ENCODE measurements at places on chromosomes 2 and 18.
A peak's percentile ranks its signal among the peaks of the same experiment; 100 is the strongest.

GRCh38 chr2:176084611-176085119 lies 903 bp upstream of the EVX2 start:
- DNase-seq = no peak

GRCh38 chr18:9741793-9742523 lies 33.9 kb downstream of the RAB31 start:
- no peak for DNase-seq

DNA sequence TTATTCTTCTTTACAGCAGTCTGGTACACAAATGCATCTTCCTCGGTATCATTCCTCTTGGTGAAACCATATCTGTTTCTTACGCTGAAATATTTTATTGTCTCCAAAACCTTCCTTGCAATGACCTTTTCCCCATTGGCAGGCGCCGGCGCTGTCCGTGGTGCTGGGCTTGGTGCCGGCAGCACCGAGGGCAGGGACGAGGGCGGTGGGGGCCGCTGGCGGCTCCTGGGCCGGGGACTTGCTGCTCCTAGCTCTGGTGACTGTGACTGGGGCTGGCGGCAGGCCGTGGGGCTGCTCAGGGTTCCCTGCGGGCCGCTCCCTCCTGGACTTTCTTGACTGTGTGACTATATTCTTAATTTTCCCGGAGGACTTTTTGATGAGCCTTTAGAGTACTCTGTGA lies 72.5 kb downstream of the GPR39 start:
- no peak for DNase-seq

DNA sequence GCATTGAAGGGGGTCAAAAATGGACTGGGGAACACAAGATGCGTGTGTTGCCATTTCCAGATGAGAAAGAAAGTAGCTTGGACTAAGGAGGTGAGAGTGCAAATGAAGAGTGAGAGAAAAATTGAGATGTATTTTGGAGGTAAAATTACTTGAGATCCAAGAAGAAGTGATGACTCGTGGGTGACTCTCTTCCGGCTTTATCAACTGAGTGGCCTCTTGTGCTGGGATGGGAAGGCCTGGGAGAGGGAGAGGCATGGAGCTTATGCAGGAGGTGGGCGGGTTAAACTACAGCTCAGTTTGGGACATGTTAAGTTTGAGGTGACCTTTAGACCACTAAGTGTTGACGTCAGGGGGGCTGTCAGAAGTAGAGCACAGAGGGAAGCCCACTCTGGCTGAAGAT lies 34.9 kb downstream of the SULT1C2 start:
- DNase-seq = no peak

DNA sequence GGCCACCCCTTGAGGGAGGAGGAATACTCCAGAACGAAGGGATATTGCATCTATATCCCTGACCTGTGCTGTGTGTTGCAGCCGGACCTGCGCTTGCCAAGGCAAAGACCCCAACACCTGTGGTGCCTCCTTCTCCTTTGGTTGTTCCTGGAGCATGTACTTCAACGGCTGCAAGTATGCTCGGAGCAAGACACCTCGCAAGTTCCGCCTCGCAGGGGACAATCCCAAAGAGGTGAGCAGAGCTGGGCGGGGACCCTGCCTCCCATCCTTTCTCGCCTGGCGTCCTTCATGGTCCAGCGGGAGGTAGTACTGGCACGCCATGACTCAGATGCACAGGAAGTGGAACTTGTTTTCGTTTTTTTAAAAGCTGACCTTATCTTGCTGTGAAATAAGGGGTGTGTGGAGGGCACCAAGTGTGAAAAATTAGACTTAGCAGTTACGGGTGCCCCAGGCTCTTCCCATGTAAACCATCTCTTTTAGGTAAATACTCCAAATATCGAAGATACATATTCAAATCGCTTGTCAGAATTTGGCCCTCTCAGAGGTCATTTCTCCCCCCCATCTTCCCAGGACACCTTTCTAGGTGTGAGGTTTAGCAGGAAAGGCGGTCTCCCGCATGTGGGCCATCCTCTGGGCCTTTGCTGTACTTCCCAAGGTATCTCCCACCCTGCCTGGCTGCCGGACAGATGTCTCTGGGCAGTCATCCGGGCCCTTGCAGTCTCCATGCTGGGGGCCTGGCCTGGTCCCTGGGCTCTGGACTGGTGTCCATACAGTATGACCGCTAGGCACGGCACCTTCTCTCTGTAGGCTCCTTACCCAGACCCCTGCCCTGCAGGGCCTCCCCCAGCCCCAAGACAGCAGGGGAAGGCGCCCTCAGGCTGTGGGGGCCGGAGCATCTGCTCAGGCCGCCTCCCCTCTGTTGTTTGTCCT lies 57.6 kb downstream of the BOLA3 start:
- DNase-seq = no peak

DNA sequence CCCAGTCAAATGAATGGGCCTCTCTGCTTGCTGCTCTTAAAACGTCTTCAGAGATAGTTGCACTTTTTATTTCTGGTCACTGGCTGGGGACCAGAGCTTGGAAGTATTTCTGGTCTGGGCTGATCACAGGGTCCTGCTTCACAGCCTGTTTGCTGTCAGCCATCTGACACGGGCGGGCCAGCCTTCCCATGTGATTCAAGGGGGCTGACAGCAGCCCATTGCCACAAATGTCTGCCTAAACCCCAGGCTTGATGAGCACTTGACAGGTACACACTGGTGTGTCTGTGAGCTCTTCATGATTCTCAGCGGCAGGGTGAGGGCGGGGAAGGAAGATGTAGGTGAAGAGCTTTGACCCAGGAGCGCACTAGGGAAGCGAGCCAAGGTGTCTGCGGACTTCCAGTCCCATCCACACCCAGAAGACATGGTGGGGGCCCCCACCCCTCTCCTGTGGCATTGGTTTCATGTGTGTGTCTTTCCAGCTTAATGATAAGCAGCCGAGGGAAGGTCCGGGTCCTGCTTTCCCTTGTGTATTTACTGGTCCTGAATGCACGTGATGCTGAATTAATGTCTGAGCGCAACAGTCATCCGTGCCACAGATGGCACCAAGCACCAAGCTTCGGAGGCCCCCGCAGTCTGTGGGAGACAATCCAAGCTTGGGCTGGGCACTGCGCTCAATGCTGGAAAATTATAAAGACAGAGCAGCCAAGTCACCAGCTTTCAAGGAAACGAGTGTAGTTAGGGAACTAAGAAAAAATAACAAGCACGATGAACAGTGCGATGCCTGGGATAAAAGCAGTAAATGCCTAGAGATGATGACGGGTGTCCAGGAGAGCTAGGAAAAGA lies 73.3 kb downstream of the SH3BP4 start:
- no peak for DNase-seq

GRCh38 chr2:26244309-26245230 lies at the start of the genes HADHA and HADHB:
TSS of gene HADHA (minus strand) at chr2:26244632. CDS start at chr2:26244596, 36 bp downstream.
TSS of gene HADHB (plus strand) at chr2:26244939. CDS start at chr2:26254255, 9,316 bp downstream.
- peak; percentile 89 for DNase-seq

DNA sequence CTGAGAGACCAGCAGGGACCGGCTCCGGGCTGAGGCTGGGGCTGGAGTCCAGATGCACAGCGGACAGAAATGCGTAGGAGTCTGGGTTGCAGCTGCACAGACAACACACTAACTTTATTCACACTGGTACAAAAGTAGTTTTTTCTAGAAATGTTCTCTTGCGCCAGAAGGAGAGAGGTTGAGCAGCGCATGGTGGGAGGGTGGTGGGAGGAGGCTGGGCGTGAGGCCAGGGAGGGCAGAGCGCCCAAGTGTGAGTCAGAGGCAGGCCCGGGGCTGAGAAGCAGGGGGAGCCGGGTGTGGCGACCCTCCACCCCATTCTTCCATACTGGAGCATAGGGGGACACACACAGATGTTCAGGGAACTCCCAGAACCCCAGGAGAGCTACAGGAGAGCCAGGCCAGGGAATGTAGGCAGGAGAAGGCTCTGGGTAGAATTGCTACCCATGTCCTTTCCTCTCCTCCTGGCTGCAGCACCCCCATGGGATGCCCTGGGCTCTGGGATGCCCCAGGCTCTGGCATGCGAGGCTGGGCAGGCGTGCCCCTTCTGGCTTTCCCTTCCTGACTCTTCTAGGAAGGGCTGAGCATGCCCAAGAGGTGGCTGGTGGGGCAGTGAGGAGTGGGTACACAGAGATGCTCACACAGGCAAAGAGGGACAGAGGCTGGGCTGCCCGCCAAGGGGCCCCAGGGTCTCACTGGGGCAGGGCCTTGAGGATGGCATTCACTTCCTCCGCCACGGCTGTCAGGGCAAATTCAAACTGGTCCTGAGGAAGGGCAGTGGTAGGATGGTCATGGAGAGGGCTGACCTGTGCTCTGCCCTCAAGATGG lies 10.6 kb downstream of the DNAJB2 start:
- no peak for DNase-seq

DNA sequence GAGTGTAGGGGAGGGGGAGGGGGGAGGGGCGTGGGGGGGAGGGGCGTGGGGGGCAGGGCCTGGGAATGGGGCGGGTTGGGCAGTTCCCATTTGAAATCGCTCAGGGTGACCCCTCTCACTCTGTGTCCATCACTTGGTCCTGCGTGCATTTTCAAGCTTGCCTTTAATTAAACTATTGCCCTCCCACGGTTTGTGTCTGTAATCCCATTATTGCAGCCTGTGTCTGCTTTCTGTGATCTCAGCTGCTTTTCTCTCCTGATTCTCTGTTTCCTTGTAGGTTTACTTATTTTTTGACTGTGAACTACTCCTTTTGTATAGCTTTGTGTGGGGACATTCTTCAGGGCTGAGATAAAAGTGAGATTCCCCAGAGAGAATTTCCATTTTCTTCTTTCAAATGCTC lies 1.3 kb downstream of the DCDC2C start:
- DNase-seq = no peak

- DNase-seq = no peak
Measured at GRCh38 chr2:1927896-1928568, 183.7 kb upstream of the PXDN start.

- no peak for DNase-seq
Measured at GRCh38 chr2:47109007-47109375, 46.1 kb downstream of the STPG4 start.

- no peak for DNase-seq
Measured at GRCh38 chr2:30645745-30646119, 161.5 kb downstream of the CAPN13 start.

DNA sequence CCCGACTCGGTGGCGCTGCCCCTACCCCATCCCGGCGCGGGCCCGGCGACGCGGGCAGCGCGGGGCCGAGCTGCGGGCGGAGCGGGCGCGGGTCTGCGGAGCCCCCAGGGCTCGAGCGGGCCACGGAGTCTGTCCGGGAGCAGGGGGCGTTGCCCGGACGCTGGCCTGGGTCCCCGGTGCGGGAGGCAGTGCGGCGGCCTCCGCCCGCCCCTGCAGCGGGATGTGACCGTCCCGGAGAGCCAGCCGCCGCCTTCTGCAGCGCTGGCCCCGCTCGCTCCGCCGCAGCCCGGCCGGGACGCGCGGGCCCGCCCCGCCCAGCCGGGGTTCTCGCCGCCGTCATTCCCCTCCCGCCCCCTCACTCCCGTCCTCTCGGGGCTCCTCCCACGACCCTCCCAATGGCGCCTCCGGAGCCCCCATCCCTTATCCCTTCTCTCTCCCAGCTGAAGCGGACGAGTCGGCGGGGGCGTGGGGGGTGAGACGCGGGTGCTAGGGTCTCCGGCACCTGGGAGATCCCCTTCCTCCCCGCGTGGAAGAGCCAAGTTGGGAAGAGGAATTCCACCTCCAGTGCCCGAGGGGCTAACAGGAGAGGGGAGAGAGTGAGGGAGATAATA lies at the start of gene FNDC4:
FNDC4 (minus strand) TSS at position 257 of the 611 bp plus-strand sequence. CDS start 521 bp downstream, outside the sequence.
- DNase-seq = no peak

GRCh38 chr2:63446658-63447057 lies 141.6 kb downstream of the WDPCP start:
- no peak for DNase-seq

DNA sequence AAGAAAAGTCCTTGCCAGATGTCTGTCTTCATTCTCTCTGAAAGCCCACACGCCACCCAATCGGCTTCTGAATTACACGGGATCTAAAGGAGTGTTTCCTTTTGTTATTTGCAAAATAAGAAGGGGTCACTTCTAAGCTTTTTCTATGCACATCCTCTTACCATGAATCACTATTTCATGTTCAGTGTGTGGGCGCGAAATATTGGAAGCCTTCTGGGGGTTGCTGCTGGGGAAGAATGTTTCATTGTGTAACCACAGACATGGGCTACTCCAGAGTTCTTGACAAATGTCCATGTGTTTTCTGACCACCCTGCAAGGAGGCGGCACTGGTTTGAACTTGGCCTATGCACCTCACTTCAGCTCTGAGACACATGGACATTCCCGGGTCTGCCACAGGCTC lies 133.6 kb upstream of the APCDD1 start:
- DNase-seq = no peak

GRCh38 chr18:72375618-72376017 lies 168.5 kb downstream of the CBLN2 start:
- DNase-seq = no peak

DNA sequence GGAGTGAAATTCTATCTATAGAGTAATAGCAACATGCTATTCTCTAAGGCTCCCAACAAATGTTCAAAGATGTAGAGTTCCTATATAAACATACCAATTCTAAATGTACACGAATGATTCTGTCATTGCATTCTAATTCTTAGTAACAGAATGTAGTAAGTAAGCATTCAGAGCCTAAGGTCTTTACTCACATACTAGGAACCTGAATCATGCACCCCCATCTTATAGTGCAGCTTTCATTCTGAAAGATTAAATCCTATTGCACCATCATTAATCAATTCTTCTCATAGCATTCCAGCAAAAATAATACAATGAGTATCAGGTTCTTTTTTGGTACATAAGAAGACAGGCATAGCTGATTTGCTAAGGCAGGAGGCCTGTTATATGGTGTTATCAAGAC lies 230.0 kb downstream of the NCKAP5 start:
- no peak for DNase-seq

Data from activated CD4-positive, alpha-beta T cell treated with anti-CD3 and anti-CD28 coated beads, Interleukin-2, Interleukin-6, amounts not matched to agents 100 ng/mL and 50 ng/mL, durations not matched to agents 16 hours and 8 hours (primary cell).